Stimulated activated CD4-positive, alpha-beta T cell treated with anti-CD3 and anti-CD28 coated beads, Interleukin-15, amount 100 ng/mL, for 1 hour (primary cell): ENCODE measurements at places on chromosomes 7 and 10.

- no peak for DNase-seq
Observed at GRCh38 chr7:75945297-75946168, 30.6 kb downstream of the POR start.

DNA sequence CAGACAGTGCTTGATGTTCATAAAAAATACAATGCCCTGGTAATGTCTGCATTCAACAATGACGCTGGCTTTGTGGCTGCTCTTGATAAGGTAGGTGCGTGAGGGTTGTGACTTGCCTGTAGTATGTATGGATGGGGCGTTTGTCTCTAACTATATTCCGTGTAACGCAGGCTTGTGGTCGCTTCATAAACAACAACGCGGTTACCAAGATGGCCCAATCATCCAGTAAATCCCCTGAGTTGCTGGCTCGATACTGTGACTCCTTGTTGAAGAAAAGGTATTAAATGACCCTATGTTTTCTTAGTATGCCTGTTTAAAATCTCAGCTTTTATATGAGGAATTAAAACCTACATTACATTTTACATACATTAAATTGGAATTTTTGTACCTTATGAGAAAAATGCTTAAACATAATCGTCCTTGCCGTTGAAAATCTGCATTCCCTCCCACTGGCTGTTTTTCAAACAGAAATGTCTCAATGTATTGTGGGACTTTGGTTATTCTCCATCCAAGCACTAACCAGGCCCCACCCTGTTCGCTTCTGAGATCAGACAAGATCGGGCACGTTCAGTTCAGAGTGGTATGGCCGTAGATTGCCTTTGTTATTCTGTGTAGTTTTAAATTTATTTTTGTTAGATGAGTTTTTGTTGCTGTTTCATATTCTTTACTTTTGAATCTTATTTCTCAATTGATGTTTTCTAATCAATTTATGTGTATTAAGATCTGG, 85.3 kb downstream of the CUL1 start:
- DNase-seq, result no peak

DNA sequence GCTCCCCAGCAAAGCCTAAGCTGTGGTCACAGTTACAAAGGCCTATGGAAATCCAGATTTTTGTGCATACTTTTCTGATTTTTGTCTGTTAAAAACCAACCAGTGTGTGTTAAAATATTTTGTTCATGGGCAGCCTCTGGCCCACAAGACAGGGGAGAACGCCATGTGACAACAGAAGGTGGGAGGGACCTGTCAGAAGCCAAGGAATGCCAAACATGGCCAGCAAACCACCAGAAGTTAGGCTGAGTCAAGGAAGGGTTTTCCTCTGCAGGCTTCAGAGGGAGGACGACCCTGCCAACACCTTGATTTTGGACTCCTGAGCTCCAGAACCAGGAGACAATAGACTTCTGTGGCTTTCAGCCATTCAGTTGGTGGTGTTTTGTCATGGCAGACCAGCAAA, 127.3 kb downstream of the CUL2 start:
- no peak for DNase-seq

DNA sequence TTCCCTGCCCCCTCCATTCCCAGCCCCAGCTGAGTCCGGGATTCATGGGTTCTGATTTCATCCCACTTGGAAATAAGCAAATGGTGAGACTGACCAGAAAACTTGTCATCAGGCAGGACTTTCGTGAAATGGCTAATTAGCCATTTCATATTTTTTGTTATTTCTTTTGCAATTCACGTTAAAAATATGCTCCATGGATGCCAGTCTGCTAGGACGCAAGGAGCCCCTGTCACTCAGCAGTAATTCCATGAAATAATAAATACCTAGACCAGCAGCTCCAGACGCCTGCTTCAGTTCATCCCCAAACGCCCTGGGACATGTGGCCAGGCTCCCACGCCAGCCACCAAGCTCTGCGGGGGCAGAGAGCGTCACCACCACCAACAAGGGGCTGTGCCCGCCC, 111.0 kb downstream of the TRIL start:
- no peak for DNase-seq

- DNase-seq, result no peak
Observed at GRCh38 chr7:30973791-30974604, 10.2 kb downstream of the GHRHR start.

GRCh38 chr10:71968553-71969474, 4.6 kb downstream of the CHST3 start:
- DNase-seq, result no peak

DNA sequence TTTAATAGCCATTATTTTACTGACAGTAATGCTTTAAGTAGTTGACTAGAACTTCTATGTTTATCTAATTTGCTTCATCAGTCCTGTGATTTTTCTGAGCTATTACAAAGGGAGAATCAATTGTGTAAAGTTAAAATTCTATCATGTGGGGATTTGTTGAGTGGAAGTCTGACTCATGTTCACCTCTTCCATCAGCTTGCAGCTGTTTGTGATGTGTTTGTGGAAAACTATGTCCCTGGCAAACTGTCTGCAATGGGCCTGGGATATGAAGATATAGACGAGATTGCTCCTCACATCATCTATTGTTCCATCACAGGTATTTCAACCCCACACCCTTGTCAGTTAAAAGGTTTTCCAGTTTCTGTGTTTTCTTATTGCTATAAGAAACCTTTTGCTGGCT, 59.9 kb downstream of the SUGCT start:
- no peak for DNase-seq

DNA sequence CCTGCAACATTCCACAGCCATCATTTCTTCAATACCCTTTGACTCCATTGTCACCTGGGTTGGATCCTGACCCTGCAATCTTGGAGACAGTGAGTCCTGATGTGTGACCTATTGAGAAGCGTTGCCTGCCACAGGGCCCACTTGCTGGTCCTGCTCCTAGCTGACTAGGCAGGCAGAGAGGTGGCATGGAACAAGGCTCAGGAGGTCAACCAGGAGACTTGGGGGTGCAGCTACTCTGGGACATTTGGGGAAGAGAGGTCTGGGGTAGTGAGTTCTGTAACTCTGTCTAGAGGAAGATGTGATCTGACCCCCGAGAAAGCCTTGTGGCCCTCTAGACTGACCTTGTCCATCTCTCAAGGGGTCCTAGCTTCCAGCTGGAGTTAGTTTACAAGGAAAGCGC, 1.8 kb downstream of the ZMIZ2 start:
- no peak for DNase-seq

- no peak for DNase-seq
Observed at GRCh38 chr7:102152672-102153598, 133.7 kb upstream of the SH2B2 start.

DNA sequence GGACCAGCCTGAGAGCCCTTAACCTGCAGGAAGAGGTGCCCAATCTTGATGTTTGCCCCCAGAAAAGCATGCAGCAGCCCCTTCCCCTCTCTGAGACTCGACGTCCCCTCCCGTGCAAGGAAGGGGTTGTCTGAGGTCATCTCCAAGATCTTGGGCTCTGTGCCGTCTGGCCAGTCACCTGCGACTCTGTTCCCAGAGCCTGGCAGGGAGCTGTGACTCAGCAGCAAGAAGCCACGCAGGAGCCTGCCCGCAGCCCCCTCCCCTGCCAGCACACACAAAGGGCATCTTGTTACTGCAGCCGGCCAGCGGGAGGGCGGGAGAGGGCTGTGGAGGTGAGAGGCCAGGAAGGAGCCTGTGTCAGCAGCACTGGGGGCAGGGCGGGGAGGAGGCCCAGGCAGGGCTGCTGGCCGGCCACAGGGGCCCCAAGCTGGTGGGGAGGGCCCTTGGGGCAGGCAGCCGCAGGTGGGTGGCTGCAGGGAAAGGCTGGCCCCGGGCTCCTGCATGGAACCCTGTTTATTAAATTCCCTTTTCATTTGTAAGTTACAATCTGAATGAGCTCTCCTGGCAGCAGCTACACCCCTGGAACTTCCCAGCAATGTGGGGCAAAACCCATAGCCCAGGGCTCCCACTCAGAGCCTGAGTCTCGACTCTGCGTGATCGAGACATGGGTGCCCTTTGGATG, 103.7 kb upstream of the ZMIZ1 start:
- no peak for DNase-seq

- DNase-seq, result no peak
Observed at GRCh38 chr7:143284591-143285469, at the start of gene TMEM139. TMEM139 (plus strand) TSS chr7:143284958; CDS start chr7:143285958, 1,000 bp downstream.

- DNase-seq, result no peak
Observed at GRCh38 chr7:34491899-34492298, 166.1 kb upstream of the NPSR1 start.

DNA sequence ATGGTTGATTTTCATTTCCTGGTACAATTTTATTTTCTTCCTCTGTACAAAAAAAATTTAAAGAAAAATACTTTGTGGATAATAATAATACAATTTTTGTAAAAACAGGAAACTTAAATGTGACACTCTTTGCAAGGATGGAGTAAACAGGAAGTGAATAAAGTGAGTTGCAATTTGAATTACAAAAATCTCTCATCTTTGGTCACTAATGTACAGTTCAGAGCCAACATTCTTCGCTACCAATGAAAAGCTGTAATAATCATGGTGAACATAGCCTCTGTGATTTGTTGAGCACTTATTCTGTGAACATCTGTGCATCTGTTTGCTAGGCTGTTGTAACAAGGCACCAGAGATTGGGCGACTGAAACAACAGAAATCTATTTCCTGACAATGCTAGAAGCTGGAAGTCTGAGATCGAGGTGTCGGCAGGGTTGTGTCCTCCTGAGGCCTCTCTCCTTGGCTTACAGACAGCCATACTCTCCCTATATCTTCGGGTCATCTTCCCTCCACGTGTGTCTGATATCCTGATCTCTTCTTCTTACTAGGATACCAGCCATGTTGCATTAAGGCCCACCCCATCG, 295.3 kb upstream of the KLF6 start:
- no peak for DNase-seq

DNA sequence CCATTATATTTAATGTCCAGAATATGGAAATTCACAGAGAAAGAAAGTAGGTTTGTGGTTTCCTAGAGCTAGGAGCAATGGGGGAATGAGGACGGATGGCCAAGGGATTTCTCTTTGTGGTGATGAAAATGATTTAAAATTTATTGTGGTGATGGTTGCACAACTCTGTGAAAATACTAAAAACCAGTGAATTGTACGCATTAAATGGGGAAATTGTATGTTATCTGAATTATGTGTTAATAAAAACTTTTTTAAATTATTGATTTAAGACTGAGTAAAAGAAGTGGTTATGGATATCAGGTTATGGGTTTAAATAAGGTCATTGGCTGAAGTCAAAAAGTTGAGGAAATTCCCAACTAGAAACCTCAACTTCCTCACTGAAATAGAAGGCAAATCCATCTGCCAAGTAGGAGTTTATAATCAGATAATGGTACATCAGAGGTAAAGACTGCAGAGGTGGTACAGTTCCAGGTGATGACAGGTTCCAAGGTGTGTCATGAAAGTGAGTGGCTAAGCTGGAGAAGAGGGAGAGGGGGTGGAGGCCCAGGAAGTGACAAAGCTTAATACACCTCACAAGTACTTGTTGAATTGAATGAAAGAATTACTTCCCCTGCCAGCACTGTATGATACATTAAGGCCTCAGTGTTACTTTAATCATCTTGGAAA, 68.9 kb upstream of the CCDC71L start:
- DNase-seq, result no peak

GRCh38 chr10:103849880-103850571, 5.3 kb downstream of the SH3PXD2A start:
- DNase-seq, result no peak

GRCh38 chr10:22228943-22229801, 11.4 kb upstream of the EBLN1 start:
- peak; percentile 80 for DNase-seq

GRCh38 chr10:88659725-88660597, 4.3 kb upstream of the LIPF start:
- no peak for DNase-seq

DNA sequence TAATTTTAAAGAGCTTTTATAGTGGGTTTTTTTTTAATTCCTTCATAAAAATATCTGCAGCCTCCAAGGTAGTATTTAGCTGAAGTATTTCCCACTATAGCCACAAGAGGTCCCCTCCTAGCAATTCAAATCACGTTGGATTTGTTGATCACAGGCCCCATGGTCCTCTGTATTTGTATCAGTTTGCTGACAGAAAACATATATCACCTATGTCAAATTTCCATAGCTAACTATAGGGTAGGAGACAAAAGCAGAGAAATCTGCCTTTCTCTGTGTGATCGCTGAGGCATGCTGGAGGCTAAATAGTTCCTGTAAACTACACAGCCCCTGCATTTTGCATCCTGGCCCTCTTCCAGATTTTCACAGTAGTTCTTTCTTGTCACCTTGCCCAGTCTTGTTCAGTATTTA, 1.7 kb upstream of the CTNNA3 start:
- DNase-seq, result no peak

- DNase-seq, result no peak
Observed at GRCh38 chr7:110084181-110084807, 1006.6 kb upstream of the LRRN3 start.

DNA sequence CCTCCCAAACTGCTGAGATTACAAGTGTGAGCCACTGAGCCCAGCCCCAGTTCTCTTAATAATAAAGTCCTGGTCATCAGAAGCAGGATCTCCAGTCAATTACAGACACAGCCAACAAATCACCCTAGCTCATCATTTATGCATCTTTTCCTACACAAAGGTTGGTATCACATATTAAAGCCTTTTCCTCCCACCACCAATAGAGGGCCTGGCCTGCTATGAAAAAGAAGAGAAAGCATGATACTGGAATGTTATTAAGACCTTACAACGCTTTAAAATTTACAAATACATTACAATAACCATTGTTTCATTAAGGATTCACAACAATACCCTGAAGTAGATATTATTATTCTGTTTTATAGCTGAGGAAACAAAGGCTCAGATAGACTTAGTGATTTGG, 25.9 kb downstream of the VAX1 start:
- DNase-seq, result no peak

- no peak for DNase-seq
Observed at GRCh38 chr10:103626178-103626577, 132.7 kb downstream of the NEURL1 start.

- no peak for DNase-seq
Observed at GRCh38 chr10:128481152-128481840, 355.1 kb upstream of the MKI67 start.

GRCh38 chr10:25745976-25746375, 188.1 kb upstream of the MYO3A start:
- no peak for DNase-seq

DNA sequence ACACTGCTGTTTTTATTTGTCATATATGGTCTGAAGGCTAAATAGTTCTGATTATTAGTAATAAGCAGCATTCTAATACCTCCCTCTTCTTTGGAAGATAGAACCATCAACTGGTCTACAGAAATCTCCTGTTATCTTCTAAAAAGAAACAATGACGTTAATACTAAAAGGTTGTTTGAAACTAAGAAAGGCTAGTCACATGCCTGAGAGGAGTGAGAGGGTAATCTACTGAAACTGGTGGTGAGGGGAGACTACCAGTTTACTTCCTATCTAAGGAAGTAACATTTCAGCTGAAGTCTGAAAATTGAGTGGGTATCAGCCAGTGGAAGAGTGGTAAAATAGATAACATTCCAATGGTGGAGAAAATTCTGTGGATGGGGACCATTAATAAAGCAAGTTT, 48.4 kb downstream of the FGFBP3 start:
- no peak for DNase-seq

DNA sequence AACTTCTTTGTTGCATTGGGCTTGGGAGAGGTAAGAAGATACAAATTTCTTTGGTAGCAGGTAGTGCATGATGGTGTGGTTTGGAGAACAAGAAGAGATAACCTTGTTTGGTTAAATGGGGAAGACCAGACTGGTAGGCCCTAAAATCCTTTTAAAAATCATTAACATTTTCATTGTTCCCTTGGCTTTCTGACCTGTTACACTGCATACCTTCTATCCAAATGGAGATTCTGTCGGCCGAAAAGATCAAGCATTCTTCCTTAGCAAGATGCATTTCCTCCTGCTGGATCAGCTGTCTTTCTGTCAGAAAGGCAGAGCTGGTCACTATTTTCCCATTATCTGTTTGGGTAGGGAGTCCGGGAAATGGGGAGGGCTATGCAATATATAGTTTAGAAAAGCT, 33.7 kb downstream of the AGK start:
- DNase-seq, result no peak
